ENCODE measurements at places on chromosomes 16 and 17. TPM values are rescaled to one million over a fixed set of nuclear protein-coding genes. Genes with fewer than 3 reads are reported as not detected.

FOXN1 gene
- total RNA-seq, result not detected

PPY gene
- total RNA-seq, result not detected

WSCD1 gene
- 3.9 TPM for total RNA-seq

P4HB gene
- total RNA-seq, result 729 TPM

ACSM2A gene
- total RNA-seq, result not detected

GPRC5B gene
- 24.6 TPM for total RNA-seq

KRT24 gene
- not detected for total RNA-seq

C17orf107 gene
- 0.30 TPM for total RNA-seq

MAP2K4 gene
- total RNA-seq, result 34.5 TPM

CCDC200 gene
- total RNA-seq, result not detected

SLC5A11 gene
- total RNA-seq, result 0.40 TPM

GAST gene
- total RNA-seq, result not detected

SPNS2 gene
- 14.1 TPM for total RNA-seq

SLFN14 gene
- not detected for total RNA-seq

MPV17L gene
- total RNA-seq, result 4.9 TPM

SEPTIN12 gene
- not detected for total RNA-seq

SDR42E2 gene
- not detected for total RNA-seq

TBC1D3E gene
- not detected for total RNA-seq

ST3GAL2 gene
- total RNA-seq, result 27.2 TPM

ARHGAP44 gene
- 2.9 TPM for total RNA-seq

PTGES3L gene
- 1.4 TPM for total RNA-seq

DECR2 gene
- total RNA-seq, result 18.8 TPM

NOTUM gene
- 0.32 TPM for total RNA-seq

EPOP gene
- 13.5 TPM for total RNA-seq

TP53TG3B gene
- not detected for total RNA-seq

C17orf67 gene
- 1.3 TPM for total RNA-seq

NPIPA3 gene
- 0.91 TPM for total RNA-seq

RPH3AL gene
- total RNA-seq, result 23.3 TPM

CDH8 gene
- total RNA-seq, result 0.28 TPM

OR3A2 gene
- not detected for total RNA-seq

NPIPA2 gene
- total RNA-seq, result 0.97 TPM

INCA1 gene
- 1.5 TPM for total RNA-seq

HP gene
- not detected for total RNA-seq
